Chondrocyte (in vitro differentiated cells): ENCODE measurements at places on chromosomes 1 and 21. TPM values are rescaled to one million over a fixed set of nuclear protein-coding genes. Genes with fewer than 3 reads are reported as not detected.

DNA sequence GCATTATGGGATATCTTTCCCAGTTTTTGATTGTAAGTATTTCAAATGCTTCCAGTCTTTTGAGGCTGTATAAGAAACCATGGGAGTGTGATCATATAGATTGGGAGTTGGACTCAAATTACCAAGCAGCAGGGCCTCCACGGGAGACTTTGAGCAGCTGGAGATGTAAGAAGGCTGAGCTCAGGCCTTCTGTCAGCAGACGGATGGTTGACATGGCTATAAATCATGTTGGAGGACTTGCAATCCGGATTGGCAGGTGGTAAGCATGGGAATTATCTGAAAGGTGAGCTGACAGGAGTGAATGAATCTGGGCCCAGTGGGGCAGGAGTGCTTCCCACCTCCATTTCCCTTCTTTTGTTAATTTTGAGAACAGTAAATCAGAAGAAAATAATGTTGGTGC is 83.2 kb upstream of the PPM1J start:
- DNase-seq, result no peak

GRCh38 chr1:160108888-160109662 is 6.5 kb upstream of the ATP1A2 start:
- no peak for DNase-seq

GRCh38 chr1:21238141-21238800 is 52.0 kb downstream of the ECE1 start:
- DNase-seq, result no peak

DNA sequence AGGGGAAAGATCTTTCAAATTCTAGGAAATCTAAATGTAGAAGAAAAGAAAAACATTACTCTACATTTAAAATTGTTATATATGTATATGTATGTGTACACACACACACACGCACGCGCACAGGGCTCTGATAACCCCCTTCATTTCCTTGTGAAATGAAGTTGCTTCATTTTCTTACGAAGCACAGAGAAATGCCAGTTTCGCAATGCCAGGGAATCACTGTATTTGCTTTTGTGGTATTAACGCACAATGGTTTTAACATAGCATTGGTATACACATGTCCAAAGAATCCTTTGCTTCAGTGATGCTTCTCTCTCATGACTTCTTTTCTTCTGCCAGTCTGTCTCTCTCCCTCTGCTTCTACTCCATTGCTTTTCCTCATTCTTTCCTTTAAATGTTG is 8.4 kb upstream of the DDAH1 start:
- no peak for DNase-seq

GRCh38 chr1:90946630-90947029 is 75.2 kb downstream of the ZNF644 start:
- no peak for DNase-seq

DNA sequence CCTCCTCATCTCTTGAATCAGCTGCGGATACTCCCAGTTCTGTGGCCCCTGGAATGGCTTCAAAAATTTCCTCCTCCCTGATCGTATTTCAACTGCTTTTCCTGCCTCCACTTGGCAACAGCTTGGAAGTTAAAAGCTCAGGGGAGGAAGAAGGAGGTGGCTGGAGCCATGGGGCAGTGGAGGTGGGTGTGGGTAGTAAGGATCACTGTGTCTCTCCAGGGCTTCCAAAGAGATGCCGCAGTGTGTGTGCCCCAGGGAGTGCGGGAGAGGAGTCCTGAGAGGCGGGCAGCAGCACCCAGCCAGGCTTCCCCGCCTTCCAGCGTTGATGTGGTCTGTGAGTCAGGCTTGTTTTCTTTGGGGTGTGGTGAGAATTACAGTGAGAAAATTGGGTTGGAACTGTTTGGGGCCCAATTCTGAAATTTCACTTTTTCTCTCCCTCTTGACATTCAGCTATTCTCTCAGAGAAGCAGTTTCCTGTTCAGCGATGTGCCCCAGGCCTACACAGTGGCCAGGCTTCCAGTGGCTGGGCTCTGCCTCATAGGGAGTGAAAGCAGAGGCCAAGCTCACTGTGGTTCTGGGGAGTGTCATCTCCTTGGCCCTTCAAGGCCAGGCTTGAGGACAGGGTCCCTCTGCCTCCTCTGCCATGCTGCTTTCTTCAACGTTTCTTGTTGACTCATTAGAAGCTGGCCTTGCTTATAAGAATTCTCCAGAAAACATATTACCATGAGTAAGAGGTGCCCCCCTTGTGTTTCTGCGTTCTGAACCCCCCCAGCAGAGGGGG is 69.0 kb downstream of the PGM1 start:
- no peak for DNase-seq

DNA sequence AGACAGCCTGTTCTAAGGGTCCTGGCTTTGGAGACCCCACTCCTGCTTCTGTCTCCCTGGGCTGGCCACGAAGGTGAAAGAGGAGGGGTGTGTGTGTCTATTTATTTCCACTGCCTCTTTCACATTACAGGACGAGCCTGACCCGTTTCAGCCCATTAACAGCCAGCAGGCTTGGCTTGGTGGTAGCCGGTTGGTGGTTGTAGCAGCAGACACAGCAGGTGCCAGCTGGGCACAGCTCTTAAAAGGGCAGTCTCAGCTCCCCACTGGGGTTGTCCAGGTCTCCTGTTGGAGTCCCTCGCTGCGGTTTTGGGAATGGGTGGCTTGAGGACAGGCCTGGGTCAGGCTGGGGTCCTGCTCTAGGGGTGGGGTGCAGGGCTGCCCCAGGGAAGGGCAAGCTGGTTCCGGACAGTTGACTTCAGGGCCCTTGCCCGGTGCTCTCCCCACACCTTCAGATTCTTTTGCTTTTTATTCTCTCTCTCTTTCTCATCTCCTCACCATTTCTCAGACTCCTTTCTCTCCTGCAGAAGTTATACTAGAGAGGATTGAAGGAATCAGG is 84.6 kb downstream of the ACTL8 start:
- DNase-seq, result no peak

- no peak for DNase-seq
Measured at GRCh38 chr1:226017070-226017469, 17.9 kb upstream of the SDE2 start.

DNA sequence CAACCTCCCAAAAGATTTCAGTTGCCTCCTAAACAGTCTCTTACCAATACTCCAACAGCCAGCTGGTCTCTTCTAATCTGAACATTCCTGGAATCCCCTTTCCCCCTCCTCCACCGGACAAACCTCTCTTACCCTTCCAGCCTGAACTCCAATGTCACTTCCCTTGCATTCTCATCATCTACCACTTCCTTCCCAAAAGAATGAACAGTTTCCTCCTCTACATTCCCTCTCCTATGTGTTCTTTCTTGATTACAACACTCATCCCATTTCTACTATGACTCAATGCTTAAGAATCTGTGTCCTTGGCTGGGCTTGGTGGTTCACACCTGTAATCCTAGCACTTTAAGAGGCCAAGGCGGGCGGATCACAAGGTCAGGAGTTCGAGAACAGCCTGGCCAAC is 417.1 kb downstream of the SETD4 start:
- no peak for DNase-seq

DNA sequence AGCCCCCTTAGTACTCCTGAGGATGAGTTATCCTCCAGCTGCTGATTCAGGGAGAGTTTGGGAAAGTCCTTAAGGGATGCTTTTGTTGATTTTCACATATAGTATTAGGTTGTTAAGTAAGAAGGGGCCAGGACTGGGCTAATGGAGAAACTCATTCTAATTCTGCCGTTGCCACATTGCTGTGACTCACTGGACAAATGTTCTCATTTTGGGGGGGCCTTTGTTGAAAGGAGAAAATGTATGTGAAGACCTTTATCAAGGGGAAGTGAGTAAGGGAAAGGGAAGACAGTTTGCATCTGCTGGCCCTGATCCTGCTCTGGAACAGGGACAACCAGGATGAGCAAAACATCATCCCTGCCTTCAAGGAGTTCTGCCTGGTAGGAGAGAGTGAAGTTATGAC is 123.2 kb upstream of the FGGY start:
- no peak for DNase-seq

GRCh38 chr1:11691302-11691914 is at the start of gene DRAXIN:
DRAXIN (plus strand) TSS chr1:11691710; CDS start chr1:11706259, 14,549 bp downstream.
- DNase-seq, result no peak

GRCh38 chr1:58456470-58456869 is 90.1 kb downstream of the OMA1 start:
- DNase-seq, result no peak

DNA sequence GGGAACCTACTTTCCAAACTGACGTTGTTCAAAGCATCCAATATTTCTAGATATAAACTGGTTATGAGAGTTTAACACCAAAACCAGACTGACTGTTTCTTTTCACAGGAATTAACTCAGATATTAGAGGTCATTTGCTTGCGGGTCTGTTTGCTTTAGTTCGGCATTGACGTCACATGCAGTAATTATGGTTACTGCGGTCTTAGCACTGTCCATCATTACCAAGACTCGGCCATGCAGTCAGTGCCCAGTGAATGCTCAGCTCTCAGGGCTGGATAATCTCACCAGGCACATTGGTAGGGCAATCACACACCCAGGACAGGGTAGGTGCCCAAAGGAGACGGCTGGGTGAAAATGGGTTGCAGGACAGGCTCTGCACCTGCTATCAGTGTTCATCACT is 9.9 kb upstream of the F3 start:
- no peak for DNase-seq

DNA sequence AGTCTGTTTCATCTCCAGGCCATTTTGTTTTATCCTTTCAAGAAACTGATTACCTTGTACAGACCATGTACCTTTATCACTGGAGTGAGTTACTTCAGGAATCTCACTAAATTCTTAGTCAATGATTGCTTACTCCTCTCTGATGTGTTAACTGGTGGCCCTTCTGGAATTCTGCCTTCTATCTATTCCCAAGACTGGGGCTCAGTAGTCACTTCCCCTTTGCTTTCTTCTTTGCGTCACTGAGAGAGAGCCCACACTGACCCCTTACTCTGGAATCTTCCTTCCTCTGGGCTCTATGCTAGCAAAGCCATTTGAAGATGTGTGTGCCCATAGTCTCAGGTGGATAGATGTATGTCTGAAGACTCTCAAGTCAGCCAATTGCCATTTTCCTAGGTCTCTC is 34.6 kb downstream of the XCL2 start:
- DNase-seq, result no peak

GRCh38 chr1:68633141-68633919 is 136.4 kb upstream of the DEPDC1 start:
- DNase-seq, result no peak

- DNase-seq, result no peak
Measured at GRCh38 chr1:30632481-30632880, 90.9 kb downstream of the MATN1 start.

DNA sequence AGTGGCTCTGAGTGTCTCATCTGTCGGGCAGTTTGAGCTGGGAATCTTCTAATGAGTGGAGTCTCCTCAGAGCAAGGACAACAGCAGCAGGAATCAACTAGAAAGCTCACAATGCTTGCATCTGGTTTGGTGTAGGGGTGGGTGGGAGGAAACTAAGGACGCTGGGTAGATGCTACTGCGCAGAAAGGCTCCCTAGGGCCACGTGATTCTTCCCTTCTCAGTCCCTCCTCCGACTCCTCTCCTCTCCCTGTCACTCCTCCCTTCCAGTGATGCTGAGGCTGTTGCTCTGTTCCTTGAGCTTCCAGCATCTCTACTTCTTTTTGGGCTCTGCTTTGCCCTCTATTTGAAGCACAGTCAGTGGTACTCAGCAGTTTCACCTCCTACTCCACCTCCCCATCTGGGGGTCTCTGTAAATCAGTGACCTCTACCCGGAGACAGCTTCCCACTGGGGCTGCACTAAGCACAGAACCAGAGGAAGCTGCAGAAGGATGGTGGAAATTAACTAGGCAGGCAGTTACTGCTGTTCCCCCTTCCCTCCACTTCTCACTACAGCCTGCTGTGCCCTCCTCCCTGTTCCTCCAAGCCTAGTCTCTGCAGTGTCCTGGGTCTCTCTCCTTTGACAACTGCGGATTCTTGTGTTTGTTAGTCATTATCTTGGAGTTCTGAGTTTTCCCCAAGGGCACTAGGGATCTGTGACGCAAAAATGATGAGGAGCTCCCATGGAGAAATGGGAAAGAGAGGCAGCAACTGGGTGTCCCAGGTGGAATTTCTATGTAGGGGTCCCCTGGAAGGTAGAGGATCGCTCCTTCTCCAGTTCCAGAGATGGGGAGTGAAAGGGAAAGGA is 5.8 kb downstream of the LINGO4 start:
- no peak for DNase-seq

DNA sequence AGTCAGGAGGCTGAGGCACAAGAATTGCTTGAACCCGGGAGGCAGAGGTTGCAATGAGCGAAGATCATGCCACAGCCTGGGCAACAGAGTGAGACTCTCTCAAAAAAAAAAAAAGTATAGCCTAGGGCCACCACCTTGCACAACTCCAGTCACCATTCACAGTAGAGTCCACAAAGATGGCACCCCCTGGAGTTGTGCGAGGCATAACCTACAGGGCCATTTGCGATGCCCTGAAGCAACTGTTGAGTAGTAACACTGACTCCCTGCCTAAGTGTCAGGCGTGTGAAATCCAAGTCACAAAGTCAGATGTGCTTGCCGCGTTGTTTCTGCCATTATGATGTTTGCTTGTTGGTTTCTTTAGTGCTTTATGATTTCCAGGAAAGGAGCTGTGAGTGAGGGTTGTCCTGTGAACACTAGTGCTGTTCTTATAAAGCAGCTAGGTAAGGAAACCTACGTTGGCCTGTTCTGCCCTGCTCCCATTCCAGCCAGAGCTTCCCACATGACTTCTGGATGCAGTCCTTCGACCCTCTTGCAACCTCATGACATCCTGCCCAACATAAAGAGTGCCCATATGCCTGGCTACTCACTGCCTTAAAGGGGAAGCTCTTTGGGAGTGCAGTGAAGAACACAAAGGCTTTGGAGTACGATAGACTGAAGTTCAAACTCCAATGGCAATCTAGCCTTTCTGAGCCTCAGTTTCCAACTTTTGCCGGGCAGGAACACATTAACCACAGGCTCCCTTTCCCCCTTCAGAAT is 29.8 kb downstream of the FHAD1 start:
- DNase-seq, result no peak

DNA sequence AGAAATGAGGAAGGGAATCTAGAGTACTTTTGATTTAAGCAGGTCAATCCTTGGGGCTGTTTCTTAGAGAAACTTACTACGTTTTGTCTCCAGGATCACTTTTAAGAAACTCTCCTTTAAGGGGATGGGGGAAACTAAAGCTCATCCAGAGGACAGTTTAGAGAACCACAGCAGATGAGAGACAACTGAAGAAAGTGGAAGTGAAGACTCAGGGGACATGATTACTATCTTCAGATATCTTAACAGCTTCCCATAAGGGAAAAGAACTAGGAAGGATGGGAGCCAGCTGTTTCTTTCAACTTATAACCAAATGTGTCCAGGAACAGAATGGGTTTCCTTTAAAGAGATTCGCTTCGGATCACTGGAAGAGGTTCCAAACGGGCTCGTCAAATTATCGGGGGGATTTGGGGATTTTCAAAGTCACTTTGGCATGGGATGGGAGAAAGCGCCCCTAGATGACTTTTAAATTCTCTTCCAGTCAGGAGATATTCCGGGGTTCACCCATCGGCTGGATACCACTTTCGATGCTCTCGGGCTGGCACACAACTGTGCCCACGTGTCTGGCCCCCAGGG is 1.2 kb downstream of the SCMH1 start:
- DNase-seq, result no peak

Gene NPHS2
- not detected in 3 replicates for total RNA-seq

Gene RC3H1
- 24.7 to 26.8 TPM (median 25.7 TPM) in 3 replicates for total RNA-seq

Gene LCE3D
- not detected in 3 replicates for total RNA-seq

Gene MEX3A
- 11.7 to 12.7 TPM (median 12.0 TPM) in 3 replicates for total RNA-seq

Gene GREM2
- 0.05 to 0.53 TPM (median 0.13 TPM) in 3 replicates for total RNA-seq

Gene DPT
- total RNA-seq, result 11.3 to 30.2 TPM (median 13.0 TPM) in 3 replicates

Gene S100A7
- not detected in 3 replicates for total RNA-seq

Gene OR2L2
- 0.07 TPM in 1 of 3 replicates, not detected in the others for total RNA-seq

Gene GPR157
- total RNA-seq, result 1.9 to 8.2 TPM (median 6.9 TPM) in 3 replicates

Gene TEDDM1
- total RNA-seq, result not detected in 3 replicates

Gene MATN1
- 0.19 to 0.82 TPM (median 0.47 TPM) in 3 replicates for total RNA-seq

Gene CACNA1S
- total RNA-seq, result 0.07 to 0.46 TPM (median 0.40 TPM) in 3 replicates

Gene TRIM58
- 0.41 to 1.7 TPM (median 0.70 TPM) in 3 replicates for total RNA-seq
